ENCODE measurements at places on chromosomes 2 and 18. TPM values are rescaled to one million over a fixed set of nuclear protein-coding genes. Genes with fewer than 3 reads are reported as not detected.

- DNase-seq: no peak
Observed at GRCh38 chr2:229153267-229153666, 117.8 kb downstream of the PID1 start.

BMP10 gene
- not detected for total RNA-seq

DNA sequence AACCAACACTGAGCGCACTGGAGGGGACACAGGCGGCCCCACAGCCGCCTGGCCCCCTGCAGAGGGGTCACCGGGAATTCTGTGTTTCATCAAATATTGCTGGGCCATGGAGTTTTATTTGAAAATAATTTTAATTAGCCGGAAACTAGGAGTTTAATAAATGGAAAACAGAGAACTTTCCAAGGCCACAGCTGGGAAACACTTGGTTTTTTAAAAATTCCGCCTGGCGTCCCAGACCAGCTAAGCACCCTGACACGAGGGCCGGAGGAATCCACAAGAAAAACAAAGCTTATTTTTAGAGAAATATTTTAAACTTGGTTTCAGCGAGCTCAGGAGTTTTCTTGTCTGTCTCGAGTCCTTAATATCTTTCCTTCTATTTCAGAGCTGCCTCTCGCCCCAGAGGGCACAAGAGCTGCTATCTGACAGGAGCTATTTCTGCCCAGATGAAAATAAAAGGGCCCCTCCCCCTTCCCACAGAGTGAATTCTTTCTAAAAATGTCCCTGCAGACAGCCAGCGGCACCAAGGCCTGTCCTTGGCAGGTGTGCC lies 8.2 kb downstream of the ZFP36L2 start:
- DNase-seq: no peak

DNA sequence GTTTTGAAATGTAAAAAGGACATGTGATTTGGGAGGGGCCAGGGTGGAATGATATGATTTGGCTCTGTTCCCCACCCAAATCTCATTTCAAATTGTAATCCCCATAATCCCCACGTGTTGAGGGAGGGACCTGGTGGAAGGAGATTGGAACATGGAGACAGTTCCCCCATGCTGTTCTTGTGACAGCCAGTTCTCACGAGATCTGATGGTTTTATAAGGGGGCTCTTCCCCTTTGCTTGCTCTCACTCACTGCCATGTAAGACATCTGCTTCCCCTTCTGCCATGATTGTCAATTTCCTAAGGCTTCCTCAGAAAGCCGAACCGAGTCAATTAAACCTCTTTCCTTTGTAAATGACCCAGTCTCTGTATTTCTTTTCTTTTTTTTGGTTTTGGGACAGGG lies 39.2 kb downstream of the FECH start:
- no peak for DNase-seq

GRCh38 chr2:226002438-226002837 lies 602.9 kb downstream of the NYAP2 start:
- no peak for DNase-seq

DNA sequence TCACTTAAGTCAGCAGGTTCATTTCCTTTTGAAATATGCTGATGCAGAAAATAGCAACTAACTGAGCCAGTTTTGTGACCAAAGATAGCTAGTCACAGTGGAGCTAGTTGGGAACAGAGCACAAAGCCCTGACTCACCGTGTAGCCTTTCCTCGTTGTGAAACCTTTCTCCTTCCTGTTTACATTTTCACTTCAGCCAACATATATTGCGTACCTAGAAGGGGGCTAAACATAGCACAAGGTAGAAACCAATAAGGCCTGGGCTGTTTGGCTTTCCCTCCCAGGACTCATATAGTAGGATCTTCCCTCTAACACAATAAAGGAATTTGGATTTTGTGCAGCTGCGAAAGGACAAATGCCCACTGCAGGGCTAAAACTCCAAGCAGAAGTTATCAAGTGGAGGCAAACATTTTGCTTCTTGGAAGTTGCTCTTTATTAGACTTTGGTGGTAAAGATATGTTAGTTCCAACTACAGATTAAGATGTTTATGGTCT lies 24.5 kb upstream of the LPIN2 start:
- no peak for DNase-seq

STAT4 gene
- total RNA-seq: 125 TPM

SH3BP4 gene
- 1.5 TPM for total RNA-seq

CYP27A1 gene
- total RNA-seq: 0.31 TPM

GRCh38 chr2:111912547-111912946 lies 14.1 kb downstream of the MERTK start:
- DNase-seq: no peak

FNDC4 gene
- 0.24 TPM for total RNA-seq

DNA sequence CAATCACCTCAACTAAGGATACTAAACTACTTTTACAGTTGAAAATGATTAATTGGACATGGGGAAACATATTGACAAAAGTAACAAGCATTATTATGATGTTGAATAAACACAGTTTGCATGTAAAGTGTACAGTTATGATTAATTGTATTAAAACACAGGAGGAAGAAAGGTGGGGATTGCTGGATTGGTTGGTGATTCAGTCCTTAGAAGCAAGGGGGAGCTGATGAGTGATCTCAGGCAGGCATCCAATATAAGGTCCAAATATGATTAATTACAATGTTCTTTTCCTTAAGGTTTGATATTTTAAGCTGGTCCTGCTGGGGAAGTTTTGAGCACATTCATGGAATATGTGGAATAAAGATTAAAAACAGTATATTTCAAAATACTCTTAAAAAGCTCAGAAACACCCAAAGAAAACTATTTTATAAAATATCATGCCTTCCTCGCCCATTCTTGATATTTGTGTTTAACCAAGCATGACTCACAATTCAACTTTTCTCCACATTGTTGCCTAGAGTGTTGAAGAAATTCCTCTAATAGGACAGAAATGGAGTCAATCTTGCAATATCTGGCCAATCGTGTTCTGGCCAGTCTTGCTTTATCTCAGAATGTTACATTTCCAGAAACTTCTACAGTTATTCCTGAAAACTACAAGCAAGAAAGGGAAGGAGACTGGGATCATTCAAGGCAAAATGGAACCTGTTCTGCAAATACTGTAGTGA lies 268.2 kb downstream of the RPIA start:
- no peak for DNase-seq

- DNase-seq: no peak
Observed at GRCh38 chr2:189557373-189557772, 23.2 kb downstream of the SLC40A1 start.

DNA sequence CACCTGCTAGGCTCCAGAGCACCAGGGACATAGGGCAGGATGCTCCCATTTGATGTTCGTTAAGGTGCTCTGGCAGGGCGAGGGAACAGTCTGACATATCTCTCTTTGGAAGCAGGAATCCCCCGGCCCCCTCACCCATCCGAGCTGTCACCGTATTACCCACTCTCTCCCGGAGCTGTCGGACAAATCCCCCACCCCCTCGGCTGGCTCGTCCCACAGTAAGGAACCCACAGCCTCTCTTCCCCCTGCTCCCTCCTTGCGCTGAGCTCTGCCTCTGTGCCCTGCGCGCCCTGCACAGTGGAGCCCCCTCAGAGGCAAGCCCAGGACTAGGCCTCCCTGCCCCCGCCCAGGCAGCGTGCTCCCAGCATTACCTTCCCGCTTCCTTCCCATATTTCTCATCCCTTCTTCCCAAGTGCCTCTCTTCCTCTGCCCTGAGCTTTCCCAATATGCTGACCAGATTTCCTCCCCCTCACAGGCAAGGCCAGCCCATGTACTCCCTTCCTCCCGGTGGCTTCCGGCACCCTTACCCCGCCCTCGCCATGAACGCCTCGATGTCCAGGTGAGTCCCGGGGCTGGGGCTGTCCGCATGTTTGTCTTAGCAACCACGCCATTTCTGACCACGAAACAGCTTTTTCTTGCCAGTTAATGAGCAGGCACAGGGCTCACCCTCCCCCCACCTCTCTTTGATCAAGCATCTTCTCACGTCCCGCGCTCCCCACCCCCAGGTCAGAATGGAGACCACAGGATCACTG lies 23.8 kb downstream of the TGOLN2 start:
- DNase-seq: no peak

EFEMP1 gene
- total RNA-seq: not detected

GRCh38 chr2:121491518-121491917 lies 39.2 kb upstream of the RNU4ATAC start:
- DNase-seq: no peak

GRCh38 chr2:169716938-169717690 lies 16.5 kb upstream of the KLHL23 start:
- DNase-seq: no peak

PTPRN gene
- 1.7 TPM for total RNA-seq

- DNase-seq: no peak
Observed at GRCh38 chr2:226247289-226248275, 552.0 kb downstream of the IRS1 start.

GPR148 gene
- not detected for total RNA-seq

- DNase-seq: no peak
Observed at GRCh38 chr2:212777020-212777491, 238.5 kb upstream of the ERBB4 start.

RPRM gene
- total RNA-seq: not detected

- DNase-seq: no peak
Observed at GRCh38 chr2:187329586-187329985, 118.5 kb downstream of the CALCRL start.

TGFBRAP1 gene
- 21.5 TPM for total RNA-seq

TTC32 gene
- 39.4 TPM for total RNA-seq

TNFAIP6 gene
- not detected for total RNA-seq

DNA sequence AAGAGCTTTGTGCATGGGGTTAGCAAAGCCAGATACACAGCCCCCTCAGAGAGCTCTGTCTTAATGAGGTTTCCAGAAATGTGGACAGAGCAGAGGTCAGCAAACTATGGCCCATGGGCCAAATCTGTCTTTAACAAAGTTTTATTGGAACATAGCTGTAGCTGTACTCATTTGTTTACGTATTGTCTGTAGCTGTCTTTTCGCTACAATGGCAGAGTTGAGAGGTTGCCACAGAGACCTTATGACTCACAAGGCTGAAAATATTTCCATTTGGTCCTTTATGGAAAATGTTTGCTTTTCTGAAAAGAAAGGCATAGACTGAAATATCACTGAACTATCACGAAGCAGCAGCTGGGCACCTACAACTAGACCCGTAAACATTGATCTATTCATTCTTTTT lies 841.8 kb downstream of the SLC4A3 start:
- DNase-seq: no peak

DNA sequence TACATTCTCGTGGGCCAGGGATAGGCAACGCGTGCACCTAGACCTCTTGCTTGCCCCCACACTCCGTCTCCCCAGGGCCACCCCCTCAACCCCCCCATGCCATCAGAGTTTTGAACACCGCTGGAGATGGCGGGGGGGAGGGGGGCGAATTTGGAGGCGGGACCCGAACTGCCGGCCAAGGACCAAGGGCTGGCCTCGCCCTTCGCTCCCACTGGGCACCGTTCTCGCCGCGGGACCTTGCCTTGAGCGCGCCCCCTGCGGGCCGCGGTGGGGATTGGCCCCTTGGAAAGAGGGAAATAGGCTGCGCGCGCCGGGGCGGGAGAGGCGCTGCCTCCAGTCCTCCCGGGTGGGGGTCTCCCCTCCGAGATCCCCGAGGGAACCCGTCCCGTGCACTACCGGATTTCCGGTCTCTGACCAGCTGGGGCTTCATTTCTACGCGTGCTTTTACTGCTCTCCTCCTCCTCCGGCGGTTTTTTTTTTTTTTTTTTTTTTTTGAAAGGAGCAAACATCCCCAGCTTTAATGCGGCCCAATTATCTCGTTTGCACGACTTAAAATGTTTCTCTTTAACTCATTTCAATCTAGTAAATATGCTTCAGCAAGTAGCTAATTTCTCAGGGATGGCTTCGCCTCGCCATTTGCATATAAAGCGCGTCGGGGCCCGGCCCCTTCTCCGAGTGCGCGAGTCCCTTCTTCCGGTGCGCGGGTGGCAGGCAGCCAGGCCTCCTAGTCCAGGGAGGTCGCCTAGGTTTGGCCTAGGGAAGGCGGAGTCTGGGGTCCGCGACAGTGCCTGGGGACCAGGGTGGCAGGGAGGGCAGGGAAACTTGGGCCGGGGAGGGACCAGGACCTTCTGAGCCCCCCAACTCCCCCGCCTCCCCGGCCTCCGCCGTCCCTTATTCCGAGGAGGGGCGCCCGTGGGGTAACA lies 10.0 kb upstream of the GBX2 start:
- peak; percentile 69 for DNase-seq

DNA sequence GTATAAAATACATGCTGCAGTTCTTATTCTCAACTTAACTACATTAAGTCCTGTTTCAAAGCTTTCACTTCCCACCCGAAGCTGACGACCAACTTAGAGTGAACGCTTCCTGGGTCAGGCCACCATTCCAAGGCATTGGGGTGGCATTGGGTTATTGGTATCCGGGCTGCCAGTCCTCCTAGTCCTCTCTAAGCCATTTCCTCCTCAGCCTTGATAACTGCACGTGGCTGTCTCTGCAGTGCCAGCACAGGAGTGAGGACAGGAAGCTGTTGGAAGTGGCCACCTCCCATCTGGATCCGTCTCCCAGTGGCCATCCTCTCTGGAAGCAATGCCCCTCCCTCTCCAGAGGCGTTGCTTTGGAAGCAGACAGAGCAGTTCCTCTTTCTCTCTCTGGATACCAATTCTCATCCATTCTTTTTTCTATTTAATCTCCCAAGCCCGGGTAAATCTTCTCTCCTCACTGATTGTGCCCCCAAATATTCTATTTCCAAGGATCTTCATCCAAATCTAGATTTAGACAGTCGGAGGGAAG lies 354.7 kb downstream of the EIPR1 start:
- DNase-seq: no peak

PIEZO2 gene
- not detected for total RNA-seq

DNA sequence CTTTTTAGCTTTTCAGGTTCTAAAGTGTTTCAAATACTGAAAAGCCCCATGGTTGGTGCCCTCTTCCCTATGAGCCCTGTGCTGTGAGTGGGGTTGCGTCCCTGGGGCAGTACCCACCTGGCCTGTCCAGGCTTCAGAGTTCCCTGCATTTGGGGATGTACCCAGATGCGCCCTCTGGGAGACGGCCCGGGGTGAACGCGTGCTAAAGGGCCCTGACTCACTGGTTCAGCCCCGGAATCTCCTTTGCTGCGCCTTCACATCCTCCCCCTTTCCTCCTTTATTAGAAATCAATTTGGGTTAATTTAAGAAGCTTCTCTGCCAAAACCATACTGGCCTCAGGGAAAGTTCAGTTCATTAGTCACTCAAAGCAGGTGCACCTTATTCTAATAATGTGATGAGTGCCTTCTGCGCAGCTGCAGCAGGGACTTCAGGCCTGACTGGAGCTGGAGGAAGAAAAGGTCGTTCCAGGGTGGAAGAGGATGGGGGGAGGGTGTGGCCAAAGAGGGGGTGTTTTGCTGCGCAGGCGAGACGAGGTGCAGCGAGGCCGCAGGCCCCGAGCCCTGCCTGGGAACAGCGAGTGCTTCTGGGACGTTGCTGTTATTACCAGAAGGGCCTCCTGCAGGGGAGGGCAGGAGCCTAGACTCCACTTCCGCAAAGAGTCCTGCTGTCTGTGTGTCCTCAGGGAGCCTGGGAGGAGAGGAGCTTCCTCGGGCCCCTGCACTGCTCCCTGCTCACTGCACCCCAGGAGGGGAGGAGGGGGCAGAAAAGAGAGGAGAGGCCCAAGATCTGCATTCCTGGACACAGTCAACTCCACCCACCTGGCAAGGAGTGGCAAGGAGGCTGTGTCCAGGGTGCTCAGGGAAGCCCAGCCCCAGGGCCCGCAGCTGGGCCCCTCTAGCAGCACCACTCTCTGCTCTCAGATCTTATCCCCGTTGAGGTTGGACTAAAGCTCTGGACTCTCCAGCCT lies 223.2 kb upstream of the PXDN start:
- DNase-seq: no peak

C2orf80 gene
- total RNA-seq: not detected
